Osteoblast (primary cell): ENCODE measurements at places on chromosomes 11 and 22. TPM values are rescaled to one million over a fixed set of nuclear protein-coding genes. Genes with fewer than 3 reads are reported as not detected.

Gene CSTPP1
- total RNA-seq: 27.1 and 31.5 TPM in 2 replicates

DNA sequence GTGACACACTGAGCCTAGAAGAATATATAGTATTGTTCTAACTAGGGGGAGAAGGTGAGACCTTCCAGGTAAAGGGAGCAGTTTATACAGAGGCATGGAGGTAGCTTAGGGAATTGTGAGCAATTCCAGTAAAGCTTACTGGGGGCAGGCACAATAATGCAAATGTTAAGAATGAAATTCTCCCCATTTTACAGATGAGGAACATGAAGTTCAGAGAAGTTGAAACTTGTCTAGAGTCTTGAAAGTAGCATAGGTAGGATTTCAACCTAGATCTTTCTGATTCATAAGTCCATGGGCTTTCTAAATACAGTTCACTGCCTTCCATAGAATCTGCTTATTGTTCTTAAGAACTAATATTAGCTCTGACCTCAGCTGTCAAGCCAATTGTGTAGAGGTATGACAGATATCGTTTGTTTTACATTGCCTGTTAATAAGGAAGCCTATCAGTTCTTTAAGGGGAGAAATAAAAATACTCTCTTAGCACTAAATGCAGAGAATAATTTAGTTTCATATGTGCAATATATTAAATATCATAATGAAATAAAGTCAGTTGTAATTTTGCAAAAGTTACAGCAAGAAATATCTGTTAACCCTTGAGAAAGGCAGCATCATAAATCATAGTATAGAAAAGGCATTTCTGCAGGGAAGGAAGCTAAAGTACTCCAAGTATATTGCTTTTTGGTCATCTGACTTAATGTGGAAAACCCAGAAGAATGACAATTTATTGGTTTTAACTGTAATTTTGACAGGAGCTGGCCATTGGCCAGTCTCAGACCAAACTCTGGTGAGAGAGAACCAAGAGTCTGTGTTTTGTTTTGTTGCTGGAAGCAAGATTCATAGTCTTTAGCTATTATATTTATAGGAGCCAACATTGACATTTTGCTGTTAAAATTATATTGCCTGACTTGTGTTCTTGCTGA is 181.8 kb downstream of the UVRAG start:
- no peaks in the 10 kb centered on the region for H3K27me3 ChIP-seq
- no peak for DNase-seq
- no peaks in the 10 kb centered on the region for H3K4me1 ChIP-seq
- H3K4me3 ChIP-seq: no peak overlapping the region
- H3K27ac ChIP-seq: no peak overlapping the region

DNA sequence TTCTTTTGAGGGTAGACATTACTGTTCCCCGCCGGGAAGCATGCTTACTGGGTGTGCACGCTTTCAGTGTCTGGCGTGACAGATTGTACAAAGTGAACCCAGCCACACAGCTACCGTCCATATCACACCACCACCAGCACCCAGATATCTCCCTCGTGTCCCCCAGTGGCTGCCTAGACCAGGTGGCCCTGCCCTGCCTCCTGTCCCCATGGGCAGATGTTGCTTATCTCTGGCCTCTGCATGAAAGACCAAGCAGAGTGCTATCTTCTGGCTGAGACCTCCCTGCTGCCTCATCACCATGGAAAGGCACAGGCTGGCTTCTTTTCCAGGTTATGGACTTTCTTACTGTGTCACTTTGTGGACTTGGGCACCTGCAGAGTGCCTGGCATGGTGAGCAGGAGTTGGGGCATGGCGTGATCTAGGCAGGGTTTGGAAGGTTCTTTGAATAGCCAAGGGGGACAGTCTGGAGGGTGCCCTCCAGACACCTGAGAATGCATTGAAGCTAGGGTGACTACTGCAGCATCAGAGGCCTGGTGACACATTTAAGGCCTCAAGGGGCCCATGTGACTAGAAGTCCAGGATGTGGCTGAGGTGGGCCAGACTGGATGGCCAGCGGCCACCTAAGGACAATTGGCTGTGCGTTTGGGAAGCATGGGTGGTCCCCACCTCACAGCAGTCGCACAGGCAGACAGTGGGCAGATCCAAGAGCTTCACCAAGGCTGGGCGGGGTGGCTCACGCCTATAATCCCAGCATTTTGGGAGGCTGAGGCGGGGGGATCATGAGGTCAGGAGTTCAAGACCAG is 4.7 kb downstream of the TANGO2 start:
- no peak overlapping the region for H3K4me3 ChIP-seq
- H3K36me3 ChIP-seq: peaks cover 14% of the 10 kb centered on the region
- no peaks in the 10 kb centered on the region for H3K27me3 ChIP-seq
- peak; percentile 46 for DNase-seq

Gene PEX26
- 25.3 and 26.8 TPM in 2 replicates for total RNA-seq

DNA sequence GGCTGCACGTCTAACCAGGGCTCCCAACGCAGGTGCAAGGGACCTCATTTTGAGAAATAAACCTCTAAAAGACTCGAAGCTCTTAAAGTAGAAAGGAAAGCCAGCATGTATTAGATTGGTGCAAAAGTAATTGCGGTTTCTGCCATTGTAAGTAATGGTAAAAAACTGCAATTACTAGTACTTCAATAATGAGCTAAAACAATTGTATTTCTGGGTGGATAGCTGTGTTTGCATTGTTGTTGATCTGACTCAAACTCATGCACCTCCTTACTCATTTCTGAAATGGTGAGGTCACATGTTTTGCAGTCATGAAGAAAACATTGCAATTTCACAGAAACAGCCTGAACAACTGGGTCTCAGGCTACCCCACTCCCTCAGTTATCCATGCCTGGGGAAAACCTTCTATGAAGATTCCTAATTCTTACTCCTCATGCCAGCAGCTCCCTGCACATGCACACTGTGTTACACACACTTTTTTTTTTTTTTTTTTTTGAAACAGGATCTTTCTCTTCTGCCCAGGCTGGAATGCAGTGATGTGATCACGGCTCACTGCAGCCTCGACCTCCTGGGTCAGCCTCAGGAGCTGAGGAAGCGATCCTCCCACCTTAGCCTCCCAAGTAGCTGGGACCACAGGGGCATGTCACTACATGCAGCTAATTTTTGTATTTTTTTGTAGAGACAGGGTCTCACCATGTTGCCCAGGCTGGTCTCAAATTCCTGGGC is 24.6 kb downstream of the VWCE start:
- H3K36me3 ChIP-seq: peaks cover 3% of the 10 kb centered on the region
- H3K27ac ChIP-seq: no peak overlapping the region
- DNase-seq: peak; percentile 94

- no peak for DNase-seq
- no peak overlapping the region for H3K4me3 ChIP-seq
- H3K27me3 ChIP-seq: no peaks in the 10 kb centered on the region
- no peaks in the 10 kb centered on the region for H3K36me3 ChIP-seq
These were observed 13.2 kb upstream of the OR4C12 start for GRCh38 chr11:49995565-49995964.

DNA sequence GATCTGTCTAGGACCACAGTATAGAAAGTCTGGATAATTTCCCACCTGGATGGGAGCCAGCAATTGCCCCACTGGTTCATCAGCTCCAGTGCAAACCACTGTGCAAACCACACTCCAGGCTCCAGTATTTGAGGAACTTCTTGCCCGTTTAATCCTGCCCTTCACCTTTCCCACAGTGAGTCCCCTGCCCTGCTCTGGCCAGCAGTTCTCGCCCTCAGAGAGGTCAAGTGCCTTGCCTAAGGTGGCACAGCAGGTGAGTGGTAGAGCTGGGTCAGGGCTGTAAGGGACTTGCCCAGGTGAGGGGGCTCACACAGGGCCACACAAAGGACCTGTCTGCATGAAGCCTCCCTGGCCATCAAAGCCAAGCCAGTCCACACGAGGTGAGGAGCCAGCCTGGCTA is 24.1 kb downstream of the MS4A10 start:
- no peaks in the 10 kb centered on the region for H3K4me1 ChIP-seq
- H3K27ac ChIP-seq: no peak overlapping the region
- H3K4me3 ChIP-seq: no peak overlapping the region
- peak; percentile 18 for DNase-seq
- H3K36me3 ChIP-seq: no peaks in the 10 kb centered on the region
- H3K27me3 ChIP-seq: no peaks in the 10 kb centered on the region

DNA sequence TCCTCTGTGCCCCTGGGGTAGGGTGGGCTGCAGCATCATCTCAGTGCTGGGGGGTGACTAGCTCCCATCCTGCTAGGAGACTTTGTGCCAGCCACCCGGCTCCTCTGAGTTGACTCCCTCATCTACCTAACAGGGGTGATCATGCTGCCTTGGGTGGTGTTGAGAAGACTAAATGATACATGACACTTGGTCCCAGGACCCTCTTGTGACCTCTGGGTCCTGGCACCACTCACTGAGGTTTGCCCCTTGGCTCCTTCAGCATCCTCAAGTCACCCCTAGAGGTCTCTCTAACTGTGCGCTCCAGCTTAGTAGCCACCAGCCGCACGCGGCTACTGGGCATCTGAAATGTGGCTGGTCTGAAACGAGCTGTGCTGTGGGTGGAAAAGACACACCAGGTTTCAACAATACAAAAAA is 72.1 kb downstream of the LRRC32 start:
- no peaks in the 10 kb centered on the region for H3K27me3 ChIP-seq
- H3K4me3 ChIP-seq: no peak overlapping the region
- no peaks in the 10 kb centered on the region for H3K36me3 ChIP-seq
- H3K4me1 ChIP-seq: peaks cover 12% of the 10 kb centered on the region
- peak overlapping the region; percentile 64 for H3K27ac ChIP-seq

Gene CCDC89
- 2.9 and 4.1 TPM in 2 replicates for total RNA-seq

Gene IGF2
- total RNA-seq: 53.9 and 68.8 TPM in 2 replicates

DNA sequence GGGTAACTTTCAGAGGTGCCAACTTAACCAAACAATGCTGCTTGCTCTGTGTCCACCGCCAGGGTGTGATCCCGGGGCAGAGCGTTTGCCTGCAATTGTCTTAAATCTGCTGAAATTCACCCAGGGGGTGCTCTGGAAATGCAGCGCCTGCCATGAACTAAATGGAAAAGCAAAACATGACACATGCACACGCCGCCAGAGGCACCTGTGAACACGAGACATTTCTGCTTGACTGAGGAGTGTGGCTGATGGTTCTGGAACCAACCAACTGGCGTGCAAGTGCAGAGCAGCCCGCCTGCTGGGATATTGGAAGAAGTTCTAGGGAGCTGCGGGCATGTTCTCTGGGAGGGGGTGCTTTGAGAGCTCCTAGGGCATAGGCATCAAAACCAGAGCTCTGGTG is 30.4 kb downstream of the DSCAML1 start:
- H3K27ac ChIP-seq: no peak overlapping the region
- H3K4me1 ChIP-seq: no peaks in the 10 kb centered on the region
- H3K27me3 ChIP-seq: no peaks in the 10 kb centered on the region

Gene RTN3
- total RNA-seq: 101 and 108 TPM in 2 replicates

Gene POTEH
- total RNA-seq: under 0.01 TPM in 2 replicates

Gene UBQLNL
- total RNA-seq: 0.29 and 0.36 TPM in 2 replicates

DNA sequence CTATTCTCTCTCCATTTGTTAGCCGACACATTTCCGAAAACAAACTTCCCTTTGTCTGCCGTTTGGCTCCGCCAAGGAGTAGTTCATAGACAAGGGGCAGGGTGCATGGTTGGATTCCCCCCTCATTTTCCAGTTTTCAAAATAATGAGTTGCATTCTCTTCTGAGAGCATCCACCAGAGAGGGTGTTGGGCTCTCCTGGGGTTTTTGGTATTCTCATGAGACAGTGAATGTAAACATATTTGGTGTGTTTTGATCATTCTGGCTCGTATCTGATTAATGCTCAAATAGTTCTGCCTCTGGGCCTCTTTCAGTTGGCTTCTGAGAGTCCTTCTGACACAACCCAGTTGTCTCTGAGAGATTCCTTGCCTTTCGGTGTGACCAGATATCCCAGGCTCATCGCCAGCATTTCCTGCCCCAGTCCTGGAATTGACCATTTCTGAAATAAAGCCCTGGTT is 21.7 kb downstream of the GRAMD4 start:
- no peak for DNase-seq
- no peaks in the 10 kb centered on the region for H3K36me3 ChIP-seq
- no peaks in the 10 kb centered on the region for H3K27me3 ChIP-seq
- no peak overlapping the region for H3K4me3 ChIP-seq
- no peaks in the 10 kb centered on the region for H3K4me1 ChIP-seq

Gene OR4C13
- total RNA-seq: not detected in 2 replicates

GRCh38 chr11:123671534-123671933 is 17.1 kb upstream of the SCN3B start:
- H3K4me1 ChIP-seq: no peaks in the 10 kb centered on the region
- H3K36me3 ChIP-seq: no peaks in the 10 kb centered on the region
- no peak overlapping the region for H3K27ac ChIP-seq
- peaks cover 19% of the 10 kb centered on the region for H3K27me3 ChIP-seq
- H3K4me3 ChIP-seq: no peak overlapping the region
- DNase-seq: no peak

Gene EMSY
- 17.4 and 20.3 TPM in 2 replicates for total RNA-seq

- H3K27ac ChIP-seq: no peak overlapping the region
- no peak for DNase-seq
- peaks cover 29% of the 10 kb centered on the region for H3K36me3 ChIP-seq
- H3K4me3 ChIP-seq: no peak overlapping the region
- H3K27me3 ChIP-seq: no peaks in the 10 kb centered on the region
These were observed 7.5 kb upstream of the C11orf65 start for GRCh38 chr11:108474664-108475463.

- DNase-seq: peak; percentile 38
- no peaks in the 10 kb centered on the region for H3K36me3 ChIP-seq
- no peak overlapping the region for H3K4me3 ChIP-seq
- H3K27ac ChIP-seq: no peak overlapping the region
These were observed 95.6 kb upstream of the ARHGAP20 start for GRCh38 chr11:110807801-110808200.

DNA sequence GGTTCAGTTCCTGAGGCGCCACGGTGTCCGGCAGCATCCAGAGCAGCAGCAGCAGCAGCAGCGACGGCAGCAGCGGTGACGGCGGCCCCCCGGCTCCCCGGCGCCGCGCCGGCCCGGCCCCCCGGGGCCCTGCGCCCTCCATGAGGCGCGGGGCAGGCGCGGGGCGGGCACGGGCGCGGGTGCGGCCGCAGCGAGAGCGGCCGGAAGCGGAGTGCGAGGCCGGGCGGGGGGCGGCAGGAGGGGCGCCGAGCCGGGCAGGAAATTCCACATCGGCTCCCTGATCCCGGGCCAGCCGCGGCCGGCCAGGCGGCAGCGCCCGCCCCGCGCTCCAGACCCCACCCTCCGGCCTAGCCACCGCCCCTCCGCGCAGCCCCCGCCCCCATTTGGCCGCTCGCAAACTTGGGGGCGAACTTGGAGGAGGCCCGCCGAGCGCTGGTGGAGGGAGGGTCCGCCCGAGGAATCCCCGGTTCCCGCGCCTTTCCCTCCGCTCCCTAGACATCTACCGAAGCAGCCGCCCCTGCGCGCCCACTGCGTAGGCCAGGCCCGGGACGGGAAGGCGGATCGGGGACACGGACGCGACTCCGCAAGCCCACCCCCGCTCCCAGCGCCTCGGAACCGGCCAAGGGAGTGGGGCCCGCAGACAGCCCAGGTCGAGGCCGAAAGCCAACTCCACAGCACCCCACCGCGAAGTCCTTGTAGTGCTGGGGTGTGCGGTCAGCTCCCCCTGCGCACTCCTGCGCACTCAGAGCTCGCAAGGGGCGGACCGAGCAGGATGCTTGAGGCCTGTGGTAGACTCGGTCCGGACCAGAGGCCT is at the start of gene SCARF2:
TSS of gene SCARF2 (minus strand) at position 213 of the 814 bp plus-strand sequence. CDS start at position 142, 71 bp downstream.
- H3K36me3 ChIP-seq: peaks cover 10% of the 10 kb centered on the region
- H3K27ac ChIP-seq: peak within 1 kb of the TSS; percentile 61

- no peaks in the 10 kb centered on the region for H3K4me1 ChIP-seq
- H3K27ac ChIP-seq: no peak overlapping the region
- DNase-seq: no peak
- H3K36me3 ChIP-seq: no peaks in the 10 kb centered on the region
- no peak overlapping the region for H3K4me3 ChIP-seq
- no peaks in the 10 kb centered on the region for H3K27me3 ChIP-seq
These were observed 158.8 kb upstream of the PGR start for GRCh38 chr11:101288392-101288791.

GRCh38 chr22:36986242-36986821 is 32.9 kb downstream of the TST start:
- no peak overlapping the region for H3K27ac ChIP-seq
- peaks cover 32% of the 10 kb centered on the region for H3K27me3 ChIP-seq
- no peaks in the 10 kb centered on the region for H3K4me1 ChIP-seq
- DNase-seq: no peak
- H3K36me3 ChIP-seq: no peaks in the 10 kb centered on the region
- no peak overlapping the region for H3K4me3 ChIP-seq

Gene SERPING1
- 31.5 and 47.7 TPM in 2 replicates for total RNA-seq
